ENCODE measurements at places on chromosomes 4 and X. TPM values are rescaled to one million over a fixed set of nuclear protein-coding genes. Genes with fewer than 3 reads are reported as not detected.

HNRNPDL gene
- total RNA-seq = 127 TPM

- no peak for DNase-seq
Measured at GRCh38 chr4:27308379-27308778, 447.7 kb downstream of the STIM2 start.

VCX3B gene
- not detected for total RNA-seq

DNA sequence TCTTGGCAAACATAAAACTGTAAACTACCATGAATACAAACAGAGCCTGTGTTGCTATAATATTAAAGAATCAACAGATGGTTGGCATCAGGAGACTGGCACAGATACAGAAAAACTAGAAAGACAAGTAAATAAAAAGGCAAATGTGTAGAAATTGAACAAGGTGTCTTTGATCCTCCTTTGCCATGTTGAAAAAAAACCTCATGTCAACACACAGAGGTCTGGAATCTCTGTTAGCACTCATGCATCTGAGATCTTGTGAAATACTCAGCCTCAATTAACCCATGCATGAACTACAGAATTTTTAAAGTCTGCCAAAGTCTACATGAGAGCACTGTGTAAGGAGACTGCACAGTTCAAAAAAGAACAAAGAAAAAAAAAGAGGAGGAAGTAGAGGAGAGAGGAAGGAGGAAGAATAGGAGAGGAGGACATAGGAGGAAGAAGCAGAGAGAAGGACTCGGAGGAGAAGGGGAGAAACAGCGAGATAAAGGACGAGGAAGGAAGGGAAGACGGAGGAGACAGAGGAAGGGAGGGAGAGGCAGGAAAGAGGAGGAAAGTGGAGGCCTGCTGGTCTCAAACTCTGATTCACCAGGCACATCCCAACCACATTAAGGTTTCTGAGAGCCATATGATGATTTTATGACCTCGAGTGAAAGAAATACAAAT, 52.8 kb downstream of the PRDM5 start:
- peak; percentile 5 for DNase-seq

DNA sequence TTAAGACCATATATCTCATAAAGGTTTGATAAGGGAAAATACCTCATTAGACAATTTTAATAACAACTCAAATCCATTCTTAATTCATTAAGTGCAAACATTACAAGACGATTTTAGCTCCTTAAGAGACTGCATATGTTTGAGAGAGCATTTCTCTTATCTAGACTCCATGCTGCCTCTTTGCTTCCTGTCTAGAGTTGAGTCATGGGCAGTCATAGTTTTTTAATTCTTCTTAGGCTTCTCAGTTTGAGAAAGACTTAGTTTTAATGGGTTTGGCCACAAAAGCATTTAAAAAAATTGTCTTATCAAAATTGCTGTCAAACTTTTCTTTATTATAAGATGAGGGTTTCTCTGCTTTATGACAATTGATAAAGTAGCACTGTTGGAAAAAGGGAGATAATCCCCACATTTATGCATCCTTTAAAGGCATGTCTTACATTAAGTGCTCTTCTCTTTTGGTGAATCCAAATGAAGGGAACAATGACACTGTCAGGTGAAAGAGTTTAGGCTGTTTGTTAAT, 713.4 kb downstream of the PCDH18 start:
- no peak for DNase-seq

RAI2 gene
- not detected for total RNA-seq

- DNase-seq = no peak
Measured at GRCh38 chr4:94574616-94575015, 122.9 kb downstream of the PDLIM5 start.

GRCh38 chrX:46326161-46326560, 219.1 kb downstream of the ZNF674 start:
- peak; percentile 39 for DNase-seq

DNA sequence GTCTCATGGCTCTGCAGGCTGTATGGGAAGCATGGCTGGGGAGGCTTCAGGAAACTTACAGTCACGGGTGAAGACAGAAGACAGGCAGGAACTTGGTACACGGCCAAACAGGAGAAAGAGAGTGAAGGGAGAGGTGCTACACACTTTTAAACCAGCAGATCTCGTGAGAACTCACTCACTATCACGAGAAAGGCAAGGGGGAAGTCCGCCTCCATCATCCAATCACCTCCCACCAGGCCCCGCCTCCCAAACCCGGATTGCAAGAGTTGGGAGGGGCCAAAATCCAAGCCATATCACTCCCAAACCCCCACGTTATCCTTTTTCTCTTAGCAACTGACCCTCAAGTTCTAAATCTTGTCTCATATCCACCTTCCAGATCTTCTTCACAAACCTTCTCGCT, 1710.5 kb upstream of the TENM3 start:
- no peak for DNase-seq

CLNK gene
- not detected for total RNA-seq

GRCh38 chr4:109256818-109257217, 45.6 kb downstream of the COL25A1 start:
- no peak for DNase-seq

GRCh38 chr4:147799986-147800555, 68.2 kb downstream of the ARHGAP10 start:
- DNase-seq = no peak

DNA sequence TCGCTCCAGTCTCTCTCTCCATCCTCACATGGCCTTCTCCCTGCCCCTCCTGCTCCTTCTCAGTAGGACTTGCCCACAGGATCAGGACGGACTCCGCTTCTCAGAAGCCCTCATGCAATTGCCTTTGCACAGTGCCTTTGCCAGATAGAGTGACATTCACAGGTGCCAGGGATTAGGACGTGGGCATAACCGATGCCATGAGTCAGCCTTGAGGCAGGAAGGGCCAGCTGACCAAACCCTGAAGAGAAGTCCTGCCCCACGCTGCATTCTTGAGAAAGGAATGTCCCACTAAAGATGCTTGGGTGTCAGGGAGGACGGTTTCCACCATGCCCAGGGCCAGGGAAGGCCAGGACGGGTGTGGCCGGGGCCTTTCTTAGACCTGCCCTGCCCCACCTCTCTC, 6.6 kb upstream of the GRPEL1 start:
- peak; percentile 15 for DNase-seq

GRCh38 chr4:125313497-125313896, 1.3 kb upstream of the FAT4 start:
- peak; percentile 92 for DNase-seq

CASK gene
- total RNA-seq = 8.2 TPM

- no peak for DNase-seq
Measured at GRCh38 chr4:102358128-102358527, 12.8 kb upstream of the SLC39A8 start.

GRCh38 chr4:53122280-53123116, 243.4 kb downstream of the SCFD2 start:
- DNase-seq = no peak

DNA sequence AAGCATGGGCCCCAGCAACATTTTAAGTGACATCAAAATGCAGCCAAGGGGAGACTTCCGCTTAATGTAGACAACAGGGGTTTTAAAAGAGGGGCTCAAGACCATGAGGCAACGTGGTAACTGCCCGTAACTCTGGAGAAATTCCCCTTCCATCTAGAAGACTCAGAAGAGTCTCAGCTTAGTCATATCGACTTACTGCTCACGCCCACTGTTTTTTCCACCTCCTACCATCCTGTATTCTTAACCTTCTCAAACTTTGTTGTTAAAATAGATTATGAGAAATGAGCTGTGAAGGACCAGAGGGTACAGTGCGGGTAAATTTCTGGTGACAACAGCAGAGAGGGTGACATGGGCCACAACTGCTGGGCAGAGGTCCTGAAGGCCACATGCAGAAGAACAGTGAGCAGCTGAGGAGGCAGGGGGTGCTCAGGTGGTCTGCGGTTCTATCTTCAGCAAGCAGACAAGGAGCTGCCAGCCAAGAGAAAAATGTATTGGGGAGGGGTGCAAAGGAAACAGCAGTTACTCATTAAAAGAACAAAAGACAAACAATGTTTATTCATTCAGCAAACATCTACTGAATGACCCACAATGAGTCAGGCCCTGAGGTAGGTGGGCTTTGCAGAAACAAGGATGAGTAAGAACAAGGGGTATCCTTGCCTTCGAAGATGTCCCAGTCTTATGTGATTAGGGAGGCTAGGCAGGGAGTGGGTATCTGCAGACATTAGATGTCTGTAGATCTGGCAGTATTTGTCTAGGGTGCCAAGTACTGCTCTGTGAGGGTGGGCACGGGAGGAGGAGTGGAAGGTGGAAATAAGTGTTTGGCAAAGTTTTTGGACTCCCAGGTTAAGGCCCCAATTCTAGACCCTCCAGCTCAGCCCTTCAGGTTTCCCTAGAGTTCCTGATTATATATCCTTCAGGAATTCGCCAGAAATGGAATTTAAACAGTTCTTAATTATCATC, 175.3 kb downstream of the TSPAN5 start:
- DNase-seq = peak; percentile 2

- no peak for DNase-seq
Measured at GRCh38 chr4:173333658-173334084, 487 bp downstream of the HMGB2 start.

DNA sequence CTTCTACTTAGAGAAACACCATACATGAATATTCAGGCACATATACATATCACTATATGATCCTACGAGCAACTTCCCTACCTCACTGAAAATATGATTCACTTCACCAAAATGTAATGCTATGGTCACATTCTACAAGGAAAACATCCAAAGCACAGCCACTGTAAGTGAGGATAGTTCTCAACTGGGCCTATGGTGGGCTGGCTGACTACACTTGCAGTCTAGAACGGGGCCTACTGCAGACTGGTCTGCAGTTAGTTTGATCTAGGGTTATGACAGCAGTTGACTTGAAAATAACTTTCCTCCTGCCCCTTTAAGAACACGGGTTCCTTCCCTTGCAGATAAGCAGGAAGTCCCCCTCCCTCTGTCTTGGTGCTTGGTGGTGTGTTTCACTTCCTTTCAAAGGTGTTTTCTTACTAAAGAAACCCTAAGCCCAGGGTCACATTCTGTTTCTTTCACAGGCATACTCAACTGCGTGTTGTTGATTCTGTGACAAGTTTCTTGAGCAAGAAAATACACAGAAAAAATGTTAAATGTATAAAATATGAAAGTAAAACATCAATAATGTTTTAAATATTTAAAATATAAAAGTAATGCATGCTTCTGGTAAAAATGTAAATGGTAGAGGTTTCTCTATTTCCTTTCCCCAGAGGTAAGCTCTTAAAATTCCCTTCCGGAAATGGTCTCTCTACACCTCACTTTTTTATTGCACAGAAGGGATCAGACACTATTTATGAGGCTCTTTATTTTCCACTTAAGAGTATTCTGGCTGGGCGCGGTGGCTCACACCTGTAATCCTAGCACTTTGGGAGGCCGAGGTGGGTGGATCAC, 18.0 kb upstream of the TMSB4X start:
- DNase-seq = peak; percentile 56

DNAAF6 gene
- total RNA-seq = not detected

DNA sequence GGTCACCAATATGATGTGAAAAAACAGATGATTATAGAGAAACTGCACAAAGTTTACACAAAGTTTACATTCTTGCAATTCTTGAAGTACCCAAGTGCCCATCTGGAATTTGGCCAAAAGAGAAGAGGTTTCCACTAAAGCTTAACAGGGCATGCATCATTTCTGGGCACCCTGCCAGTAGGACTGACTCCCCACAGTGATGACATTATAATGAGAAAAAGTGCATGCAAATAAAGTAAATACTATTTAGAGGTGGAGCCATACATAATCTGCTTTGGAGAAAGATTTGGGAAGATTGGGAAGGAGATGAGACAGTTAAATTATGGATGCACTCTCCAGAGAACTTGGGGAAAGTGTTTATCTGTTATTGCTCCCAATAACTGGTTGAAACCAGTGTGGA, 93.7 kb upstream of the TRPC3 start:
- DNase-seq = peak; percentile 84

DNA sequence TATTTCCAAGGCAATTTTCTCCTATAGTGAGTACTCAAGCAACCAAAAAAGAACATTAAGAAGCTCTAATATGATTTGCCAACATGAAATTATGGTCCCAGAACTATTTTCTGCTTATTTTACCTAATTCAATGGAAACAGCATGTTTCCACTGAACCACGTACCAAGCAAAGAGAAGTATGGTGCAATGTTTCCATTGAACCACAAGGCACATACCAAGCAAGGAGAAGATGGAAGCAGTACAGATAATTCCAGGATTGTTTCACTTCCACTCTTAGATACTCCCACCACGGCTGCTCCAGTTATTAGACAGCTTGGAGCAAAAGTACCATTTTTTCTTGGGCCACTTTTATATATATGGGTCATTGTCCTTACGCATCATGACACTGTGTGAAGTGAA, 164.9 kb downstream of the RNF150 start:
- DNase-seq = no peak

AVPR2 gene
- total RNA-seq = not detected

- no peak for DNase-seq
Measured at GRCh38 chr4:181741513-181741912, 501.7 kb upstream of the TENM3 start.

PDZD11 gene
- 52.3 TPM for total RNA-seq

- DNase-seq = no peak
Measured at GRCh38 chr4:168584321-168584771, 87.5 kb downstream of the PALLD start.

DNA sequence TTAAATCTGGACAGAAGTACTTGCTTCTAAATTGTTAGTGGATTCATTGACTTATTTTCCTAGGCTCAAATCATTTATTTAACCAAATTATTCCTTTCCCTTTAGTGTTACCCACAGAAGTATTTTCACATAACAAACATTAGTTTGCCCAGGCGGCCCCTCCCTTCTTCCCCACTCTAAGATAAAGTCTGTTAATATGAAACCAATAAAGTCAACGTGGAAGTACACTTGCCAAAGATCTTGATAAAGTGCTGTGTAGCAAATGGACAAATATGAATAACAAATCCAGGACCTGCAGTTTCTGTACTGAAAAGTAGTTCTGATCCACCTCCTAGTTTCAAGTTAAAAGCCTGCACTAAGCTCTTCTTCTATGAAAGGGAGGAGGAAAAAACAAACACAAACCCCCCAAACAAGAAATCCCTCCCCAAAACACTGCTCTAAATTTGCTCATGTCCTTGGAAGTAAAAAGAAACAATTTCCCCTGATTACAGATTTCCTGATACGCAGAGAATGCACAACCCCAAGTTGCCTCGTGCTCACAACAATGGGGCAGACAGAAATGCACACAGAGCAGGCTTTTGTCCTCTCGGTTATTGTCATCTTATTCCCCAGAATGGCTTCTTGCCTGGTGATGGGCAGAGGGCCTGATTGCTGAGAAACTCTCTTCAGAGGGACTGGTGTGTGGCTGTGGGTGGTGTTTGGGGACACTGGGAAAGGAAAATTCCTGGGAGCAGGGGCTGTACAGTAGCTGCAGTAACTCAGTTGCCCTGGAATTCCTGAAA, 23.2 kb downstream of the TMSB4X start:
- no peak for DNase-seq

GAGE12H gene
- not detected for total RNA-seq

DNA sequence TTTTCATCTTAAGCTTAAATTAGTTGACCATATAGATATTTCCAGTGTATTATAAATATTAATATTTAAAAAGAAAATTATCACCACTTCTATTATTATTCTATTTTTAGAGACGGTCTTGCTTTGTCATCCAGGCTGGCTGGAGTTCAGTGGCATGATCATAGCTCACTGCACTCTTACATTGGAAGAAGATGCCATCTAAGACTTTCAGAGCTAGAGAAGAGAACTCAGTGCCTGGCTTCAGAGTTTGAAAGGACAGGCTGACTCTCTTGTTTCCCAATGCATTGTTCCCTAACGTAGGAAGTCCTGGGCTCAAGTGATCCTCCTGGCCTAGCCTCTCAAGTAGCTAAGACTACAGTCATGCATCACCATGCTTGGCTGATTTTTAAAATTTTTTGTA, 75.9 kb downstream of the FIP1L1 start:
- DNase-seq = no peak

All from HT-29 (cell line).